ENCODE measurements at places on chromosomes 12 and 14. TPM values are rescaled to one million over a fixed set of nuclear protein-coding genes. Genes with fewer than 3 reads are reported as not detected.

- no peaks in the 10 kb centered on the region for H3K27me3 ChIP-seq
- no peak for DNase-seq
- H3K36me3 ChIP-seq = peaks cover 65% of the 10 kb centered on the region
- no peak overlapping the region for H3K4me3 ChIP-seq
- H3K27ac ChIP-seq = no peak overlapping the region
Measured at GRCh38 chr14:34782031-34782430, 67.6 kb upstream of the CFL2 start.

GRCh38 chr12:49038291-49038955, 19.8 kb upstream of the PRKAG1 start:
- H3K36me3 ChIP-seq = peaks cover 94% of the 10 kb centered on the region
- no peaks in the 10 kb centered on the region for H3K27me3 ChIP-seq
- H3K4me1 ChIP-seq = no peaks in the 10 kb centered on the region
- DNase-seq = no peak
- no peak overlapping the region for H3K27ac ChIP-seq
- no peak overlapping the region for H3K4me3 ChIP-seq

- H3K4me1 ChIP-seq = no peaks in the 10 kb centered on the region
- no peaks in the 10 kb centered on the region for H3K36me3 ChIP-seq
- no peak overlapping the region for H3K27ac ChIP-seq
- DNase-seq = no peak
- no peaks in the 10 kb centered on the region for H3K27me3 ChIP-seq
Measured at GRCh38 chr14:93368996-93369712, 22.2 kb downstream of the COX8C start.

Gene PIK3C2G
- 28.6 TPM for total RNA-seq

Gene PPFIA2
- 0.11 TPM for total RNA-seq

Gene ADAMTS20
- total RNA-seq = not detected

- no peaks in the 10 kb centered on the region for H3K27me3 ChIP-seq
- DNase-seq = no peak
- H3K4me3 ChIP-seq = no peak overlapping the region
- H3K27ac ChIP-seq = no peak overlapping the region
Measured at GRCh38 chr14:70881549-70882177, 25.6 kb upstream of the PCNX1 start.

GRCh38 chr12:24705216-24705615, 243.7 kb downstream of the BCAT1 start:
- no peak for DNase-seq
- no peak overlapping the region for H3K4me3 ChIP-seq
- H3K36me3 ChIP-seq = no peaks in the 10 kb centered on the region
- H3K4me1 ChIP-seq = no peaks in the 10 kb centered on the region

DNA sequence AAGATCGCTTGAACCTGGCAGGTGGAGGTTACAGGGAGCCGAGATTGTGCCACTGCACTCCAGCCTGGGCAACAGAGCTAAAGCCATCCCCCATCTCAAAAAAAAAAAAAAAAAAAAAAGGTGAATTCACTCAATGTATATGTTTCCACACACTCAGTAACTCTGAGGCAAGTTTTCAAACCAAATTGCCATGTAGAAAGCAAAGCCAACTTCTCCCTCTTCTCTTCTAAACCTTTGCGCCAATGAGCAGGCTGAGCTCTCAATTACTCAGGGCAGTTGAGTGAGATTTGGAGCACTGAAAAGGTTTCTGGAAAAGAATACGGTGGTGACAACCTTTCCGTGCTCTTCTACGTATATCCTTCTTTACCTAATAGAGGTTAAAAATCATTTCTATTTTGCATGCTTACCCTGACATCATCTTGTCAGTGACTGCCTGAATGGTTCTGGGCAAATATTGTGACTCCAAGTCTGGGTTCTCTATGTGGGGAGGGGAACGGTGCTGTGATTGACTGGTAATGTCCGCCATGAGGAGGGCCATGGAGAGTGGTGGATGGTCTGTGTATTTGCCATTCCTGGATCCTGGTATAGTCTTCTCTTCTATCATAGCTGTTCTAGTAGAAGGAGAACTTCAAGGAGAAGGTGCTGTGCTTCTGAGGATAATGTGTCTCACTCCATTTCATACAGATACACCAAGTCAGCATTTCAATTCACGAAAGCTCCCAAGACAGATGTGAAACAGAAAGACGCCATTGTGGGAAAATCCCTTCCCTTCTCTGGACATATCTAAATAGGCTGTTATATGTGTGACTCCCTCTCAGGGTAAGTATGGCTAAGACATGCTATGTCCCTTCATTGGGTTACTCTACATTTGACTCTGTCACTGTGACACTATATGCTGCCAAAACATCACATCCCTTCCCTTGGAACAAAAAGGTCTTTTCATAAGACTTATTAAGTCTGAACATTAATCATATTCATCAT, 46.2 kb upstream of the MED13L start:
- H3K4me3 ChIP-seq = no peak overlapping the region
- no peaks in the 10 kb centered on the region for H3K36me3 ChIP-seq

DNA sequence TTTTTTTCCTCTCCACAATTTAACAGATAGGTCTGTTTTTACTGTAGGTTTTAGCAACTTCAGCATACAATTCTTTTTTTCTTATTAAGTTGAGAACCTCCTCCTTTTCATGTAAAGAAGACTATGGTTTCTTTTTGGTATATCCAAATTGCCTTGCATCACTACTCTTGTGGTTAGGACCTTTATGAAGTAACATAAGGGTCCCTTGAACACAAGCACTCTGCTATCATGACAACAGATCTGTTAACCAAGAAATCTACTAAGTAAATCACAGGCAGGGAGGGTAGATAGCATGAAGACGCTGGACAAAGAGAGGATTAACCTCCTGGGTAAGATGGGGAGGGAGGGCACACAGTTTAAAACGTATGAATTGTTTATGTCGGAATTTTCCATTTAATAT, 380.6 kb downstream of the CCDC91 start:
- no peak overlapping the region for H3K4me3 ChIP-seq
- DNase-seq = no peak
- H3K36me3 ChIP-seq = no peaks in the 10 kb centered on the region
- no peaks in the 10 kb centered on the region for H3K27me3 ChIP-seq

Gene MYO1H
- not detected for total RNA-seq

DNA sequence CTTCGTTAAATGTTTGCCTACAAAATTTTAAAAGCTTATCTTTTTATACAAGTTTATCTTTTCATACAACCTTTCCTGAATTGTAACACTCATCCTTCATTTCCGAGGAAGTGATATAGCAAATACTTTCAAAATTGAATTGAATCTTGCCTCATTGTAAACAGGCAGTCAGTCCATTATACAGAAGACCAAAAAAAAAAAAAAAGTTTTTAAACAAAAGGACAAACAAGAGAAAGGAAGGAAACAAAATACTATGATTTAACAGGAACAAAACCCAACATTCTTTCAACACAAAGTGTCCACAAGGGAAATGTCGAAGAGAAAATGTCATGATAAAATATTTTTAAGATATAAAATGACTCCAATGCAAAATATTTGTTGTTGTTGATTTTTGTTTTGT, 8.5 kb downstream of the ATF7 start:
- H3K4me1 ChIP-seq = peaks cover 25% of the 10 kb centered on the region
- H3K27me3 ChIP-seq = no peaks in the 10 kb centered on the region
- DNase-seq = no peak
- no peaks in the 10 kb centered on the region for H3K36me3 ChIP-seq

DNA sequence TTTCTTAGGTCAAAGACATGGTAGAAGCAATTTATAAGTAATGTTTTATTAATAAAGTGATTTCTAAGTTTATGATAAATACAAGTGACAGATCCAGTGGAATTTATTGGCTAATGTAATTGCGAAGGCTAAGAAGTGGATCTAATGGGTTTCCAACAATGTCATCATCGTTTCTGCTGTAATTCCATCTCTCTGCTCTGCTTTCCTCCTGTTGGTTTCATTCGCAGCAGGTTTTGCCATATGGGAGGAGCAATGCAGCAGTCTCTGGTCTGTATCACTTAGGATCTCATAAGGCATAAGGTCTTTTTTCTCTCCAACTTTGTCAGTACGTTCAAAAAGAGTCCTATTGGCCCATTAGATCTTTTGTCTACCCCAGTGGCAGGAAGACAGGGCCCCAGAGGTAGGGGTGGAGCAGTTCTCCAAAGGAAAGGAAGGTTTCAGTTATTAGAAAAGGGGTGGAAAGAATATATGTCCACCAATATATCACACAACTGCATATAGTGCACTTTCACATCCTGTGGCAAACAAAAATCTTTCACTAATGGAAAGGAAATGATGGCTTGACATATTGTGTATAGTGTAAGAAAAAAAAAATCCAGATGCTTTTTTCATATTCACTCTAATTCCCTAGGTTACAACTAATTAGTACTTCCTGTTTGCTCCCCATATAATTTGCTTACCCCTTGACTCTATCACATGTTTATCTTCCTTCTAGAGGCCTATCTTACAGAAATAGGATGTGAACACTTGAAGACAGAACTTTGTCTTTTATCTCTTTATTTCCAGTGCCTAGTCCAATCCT, 451.3 kb downstream of the ZFP36L1 start:
- H3K36me3 ChIP-seq = no peaks in the 10 kb centered on the region
- no peaks in the 10 kb centered on the region for H3K4me1 ChIP-seq
- H3K27me3 ChIP-seq = no peaks in the 10 kb centered on the region
- DNase-seq = no peak
- H3K4me3 ChIP-seq = no peak overlapping the region
- no peak overlapping the region for H3K27ac ChIP-seq

GRCh38 chr14:68177728-68178127, 358.1 kb downstream of the RAD51B start:
- H3K4me3 ChIP-seq = no peak overlapping the region
- H3K27me3 ChIP-seq = no peaks in the 10 kb centered on the region
- H3K36me3 ChIP-seq = no peaks in the 10 kb centered on the region
- H3K4me1 ChIP-seq = peaks cover 31% of the 10 kb centered on the region

- H3K36me3 ChIP-seq = no peaks in the 10 kb centered on the region
- no peaks in the 10 kb centered on the region for H3K27me3 ChIP-seq
- no peak overlapping the region for H3K27ac ChIP-seq
- no peak overlapping the region for H3K4me3 ChIP-seq
Measured at GRCh38 chr12:69931569-69931968, 106.5 kb downstream of the MYRFL start.

DNA sequence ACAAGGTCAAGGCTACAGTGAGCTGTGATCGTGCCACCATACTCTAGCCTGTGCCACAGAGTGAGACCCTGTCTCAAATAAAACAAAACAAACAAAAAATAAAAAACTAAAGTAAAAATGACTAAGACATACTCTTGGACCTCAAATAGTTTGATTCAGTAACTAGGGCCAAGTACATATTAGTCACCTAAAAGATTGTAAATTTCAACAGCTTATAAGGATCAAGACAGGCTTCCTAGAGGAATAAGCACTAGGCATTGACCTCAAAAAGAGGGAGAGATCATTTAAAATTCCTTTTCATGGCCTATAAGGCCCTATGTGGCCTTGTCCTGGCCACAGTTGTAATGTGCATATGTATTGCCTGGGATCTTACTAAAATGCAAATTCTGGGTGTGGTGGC, 46.0 kb upstream of the CHST11 start:
- H3K36me3 ChIP-seq = no peaks in the 10 kb centered on the region
- no peak for DNase-seq
- H3K4me3 ChIP-seq = no peak overlapping the region
- no peak overlapping the region for H3K27ac ChIP-seq

- H3K4me3 ChIP-seq = no peak overlapping the region
- no peak overlapping the region for H3K27ac ChIP-seq
- no peaks in the 10 kb centered on the region for H3K36me3 ChIP-seq
- peak; percentile 63 for DNase-seq
- no peaks in the 10 kb centered on the region for H3K27me3 ChIP-seq
- no peaks in the 10 kb centered on the region for H3K4me1 ChIP-seq
Measured at GRCh38 chr14:101111620-101112290, 208.2 kb upstream of the RTL1 start.

GRCh38 chr14:94542111-94542810, 19.0 kb upstream of the SERPINA4 start:
- H3K27ac ChIP-seq = peak overlapping the region; percentile 75
- peaks cover 37% of the 10 kb centered on the region for H3K4me1 ChIP-seq
- H3K27me3 ChIP-seq = no peaks in the 10 kb centered on the region

GRCh38 chr14:58716706-58717105, 78.9 kb downstream of the DACT1 start:
- H3K4me3 ChIP-seq = no peak overlapping the region
- H3K27ac ChIP-seq = no peak overlapping the region
- no peaks in the 10 kb centered on the region for H3K27me3 ChIP-seq
- DNase-seq = no peak
- no peaks in the 10 kb centered on the region for H3K4me1 ChIP-seq

Gene TRHDE
- total RNA-seq = 0.89 TPM

Gene RPGRIP1
- not detected for total RNA-seq

- H3K36me3 ChIP-seq = no peaks in the 10 kb centered on the region
- no peak overlapping the region for H3K4me3 ChIP-seq
- H3K4me1 ChIP-seq = peaks cover 24% of the 10 kb centered on the region
- H3K27ac ChIP-seq = no peak overlapping the region
- DNase-seq = no peak
Measured at GRCh38 chr12:1213205-1213604, 222.2 kb downstream of the ERC1 start.

Gene SOCS2
- total RNA-seq = 16.7 TPM

- no peaks in the 10 kb centered on the region for H3K36me3 ChIP-seq
- no peak overlapping the region for H3K27ac ChIP-seq
- no peak for DNase-seq
- H3K4me3 ChIP-seq = no peak overlapping the region
- H3K27me3 ChIP-seq = no peaks in the 10 kb centered on the region
Measured at GRCh38 chr12:62841846-62842245, 93.1 kb downstream of the PPM1H start.

DNA sequence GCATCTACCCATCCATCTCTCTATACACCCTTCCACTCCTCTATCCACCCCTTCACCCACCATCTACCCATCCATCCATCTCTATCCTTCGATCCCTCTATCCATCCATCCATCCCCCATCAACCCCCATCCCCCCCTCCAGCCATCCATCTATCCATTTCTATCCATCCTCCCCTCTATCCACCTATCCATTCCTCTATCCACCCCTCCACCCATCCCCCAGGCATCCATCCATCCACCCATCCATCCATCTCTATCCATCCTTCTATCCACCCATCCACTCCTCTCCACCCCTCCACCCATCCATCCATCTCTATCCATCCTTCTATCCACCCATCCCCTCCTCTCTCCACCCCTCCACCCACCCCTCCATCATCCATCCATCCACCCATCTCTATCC, 17.5 kb upstream of the GPR132 start:
- no peak overlapping the region for H3K4me3 ChIP-seq
- no peak overlapping the region for H3K27ac ChIP-seq
- H3K27me3 ChIP-seq = no peaks in the 10 kb centered on the region
- H3K4me1 ChIP-seq = peaks cover 26% of the 10 kb centered on the region
- no peaks in the 10 kb centered on the region for H3K36me3 ChIP-seq

All from suprapubic skin (tissue), 4 donors.